Activated CD4-positive, alpha-beta memory T cell treated with anti-CD3 and anti-CD28 coated beads, Interleukin-2, amount 10 ng/mL, durations not matched to agents 7 days and 5 days (primary cell): ENCODE measurements at places on chromosomes 16 and 17. TPM values are rescaled to one million over a fixed set of nuclear protein-coding genes. Genes with fewer than 3 reads are reported as not detected.
A peak's percentile ranks its signal among the peaks of the same experiment; 100 is the strongest.

The MT4 gene
- not detected for total RNA-seq

The STARD3 gene
- 73.7 TPM for total RNA-seq

The MT1A gene
- not detected for total RNA-seq

The TUBD1 gene
- 11.7 TPM for total RNA-seq

DNA sequence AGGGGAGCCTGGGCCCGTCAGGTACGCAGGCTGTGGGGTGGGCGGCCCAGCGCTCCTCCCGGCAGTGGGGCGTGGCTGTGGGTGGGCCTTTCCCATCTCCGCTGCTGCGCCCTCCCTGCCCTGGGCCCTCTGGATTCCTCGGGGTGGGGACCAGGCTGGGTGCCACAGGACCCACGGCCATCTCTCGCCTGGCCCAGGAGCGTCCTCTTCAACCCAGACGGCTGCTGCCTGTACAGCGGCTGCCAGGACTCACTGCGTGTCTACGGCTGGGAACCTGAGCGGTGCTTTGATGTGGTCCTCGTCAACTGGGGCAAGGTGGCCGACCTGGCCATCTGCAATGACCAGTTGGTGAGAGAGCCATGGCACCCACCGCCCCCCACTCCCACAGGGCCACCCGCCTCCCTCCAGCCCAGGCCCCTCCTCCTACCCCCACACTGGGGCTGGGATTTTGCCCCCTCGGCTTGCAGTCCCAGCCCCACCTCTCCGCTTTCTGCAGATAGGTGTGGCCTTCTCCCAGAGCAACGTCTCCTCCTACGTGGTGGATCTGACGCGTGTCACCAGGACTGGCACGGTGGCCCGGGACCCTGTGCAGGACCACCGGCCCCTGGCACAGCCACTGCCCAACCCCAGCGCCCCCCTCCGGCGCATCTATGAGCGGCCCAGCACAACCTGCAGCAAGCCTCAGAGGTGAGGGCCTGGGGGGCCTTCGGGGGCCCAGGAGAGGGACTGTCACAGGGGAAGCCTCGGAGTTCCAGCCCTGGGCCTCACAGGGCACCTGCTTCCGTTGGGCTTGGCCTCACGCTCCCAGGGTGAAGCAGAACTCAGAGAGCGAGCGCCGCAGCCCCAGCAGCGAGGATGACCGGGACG, 17.2 kb downstream of the KATNB1 start:
- H3K27ac ChIP-seq: no peak overlapping the region
- H3K36me3 ChIP-seq: no peaks in the 10 kb centered on the region
- H3K4me3 ChIP-seq: no peak overlapping the region
- no peaks in the 10 kb centered on the region for H3K27me3 ChIP-seq
- peaks cover 2% of the 10 kb centered on the region for H3K4me1 ChIP-seq

- no peaks in the 10 kb centered on the region for H3K36me3 ChIP-seq
- DNase-seq: peak; percentile 63
- peaks cover 2% of the 10 kb centered on the region for H3K4me1 ChIP-seq
- peaks cover 14% of the 10 kb centered on the region for H3K27me3 ChIP-seq
- H3K27ac ChIP-seq: no peak overlapping the region
Observed at GRCh38 chr16:21083729-21084268, 66.8 kb downstream of the DNAH3 start.

- H3K27ac ChIP-seq: no peak overlapping the region
- no peak overlapping the region for H3K4me3 ChIP-seq
- H3K27me3 ChIP-seq: no peaks in the 10 kb centered on the region
- H3K36me3 ChIP-seq: no peaks in the 10 kb centered on the region
- peaks cover 38% of the 10 kb centered on the region for H3K4me1 ChIP-seq
Observed at GRCh38 chr17:58382872-58383242, 30.9 kb upstream of the SUPT4H1 start.

DNA sequence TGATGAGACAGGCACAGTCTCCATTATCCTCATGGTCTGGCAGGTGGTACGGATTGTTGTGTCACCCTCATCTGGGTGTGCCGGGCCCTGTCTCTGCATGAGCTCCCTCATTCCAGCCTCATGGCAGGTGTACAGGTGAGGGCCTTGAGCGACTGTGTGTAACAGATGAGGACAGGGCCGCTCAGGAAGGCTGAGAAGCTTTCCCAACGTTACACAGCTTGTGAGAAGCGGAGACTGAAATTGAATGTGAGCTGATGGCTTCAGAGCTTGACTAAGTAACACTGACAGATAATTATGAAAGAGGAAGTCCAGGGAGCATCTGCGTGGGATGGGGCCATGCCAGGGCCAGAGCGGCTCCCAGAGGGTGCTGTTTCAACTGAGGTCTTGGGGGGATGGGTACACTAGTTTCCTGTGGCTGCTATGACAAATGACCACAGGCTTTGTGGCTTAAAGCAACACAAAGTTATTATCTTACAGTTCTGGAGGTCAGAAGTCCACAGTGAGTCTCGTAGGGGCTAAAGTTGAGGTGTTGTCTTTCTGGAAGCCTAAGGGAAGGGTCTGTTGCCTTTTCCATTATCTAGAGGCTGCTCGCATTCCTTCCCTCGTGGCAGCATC, 36.7 kb downstream of the CMIP start:
- peaks cover 32% of the 10 kb centered on the region for H3K36me3 ChIP-seq
- no peaks in the 10 kb centered on the region for H3K27me3 ChIP-seq
- DNase-seq: peak; percentile 21

GRCh38 chr17:45410144-45411091, 22.3 kb downstream of the ARHGAP27 start:
- H3K36me3 ChIP-seq: peaks cover 34% of the 10 kb centered on the region
- peak overlapping the region; percentile 98 for H3K27ac ChIP-seq
- peak; percentile 72 for DNase-seq
- H3K4me1 ChIP-seq: peaks cover 57% of the 10 kb centered on the region

- H3K4me3 ChIP-seq: no peak overlapping the region
- peaks cover 10% of the 10 kb centered on the region for H3K36me3 ChIP-seq
- DNase-seq: peak; percentile 69
- no peaks in the 10 kb centered on the region for H3K27me3 ChIP-seq
Observed at GRCh38 chr16:81623365-81624102, 155.6 kb upstream of the PLCG2 start.

GRCh38 chr16:31880322-31880979, 6.8 kb downstream of the ZNF267 start:
- peak; percentile 49 for DNase-seq
- H3K36me3 ChIP-seq: peaks cover 98% of the 10 kb centered on the region
- no peak overlapping the region for H3K4me3 ChIP-seq

DNA sequence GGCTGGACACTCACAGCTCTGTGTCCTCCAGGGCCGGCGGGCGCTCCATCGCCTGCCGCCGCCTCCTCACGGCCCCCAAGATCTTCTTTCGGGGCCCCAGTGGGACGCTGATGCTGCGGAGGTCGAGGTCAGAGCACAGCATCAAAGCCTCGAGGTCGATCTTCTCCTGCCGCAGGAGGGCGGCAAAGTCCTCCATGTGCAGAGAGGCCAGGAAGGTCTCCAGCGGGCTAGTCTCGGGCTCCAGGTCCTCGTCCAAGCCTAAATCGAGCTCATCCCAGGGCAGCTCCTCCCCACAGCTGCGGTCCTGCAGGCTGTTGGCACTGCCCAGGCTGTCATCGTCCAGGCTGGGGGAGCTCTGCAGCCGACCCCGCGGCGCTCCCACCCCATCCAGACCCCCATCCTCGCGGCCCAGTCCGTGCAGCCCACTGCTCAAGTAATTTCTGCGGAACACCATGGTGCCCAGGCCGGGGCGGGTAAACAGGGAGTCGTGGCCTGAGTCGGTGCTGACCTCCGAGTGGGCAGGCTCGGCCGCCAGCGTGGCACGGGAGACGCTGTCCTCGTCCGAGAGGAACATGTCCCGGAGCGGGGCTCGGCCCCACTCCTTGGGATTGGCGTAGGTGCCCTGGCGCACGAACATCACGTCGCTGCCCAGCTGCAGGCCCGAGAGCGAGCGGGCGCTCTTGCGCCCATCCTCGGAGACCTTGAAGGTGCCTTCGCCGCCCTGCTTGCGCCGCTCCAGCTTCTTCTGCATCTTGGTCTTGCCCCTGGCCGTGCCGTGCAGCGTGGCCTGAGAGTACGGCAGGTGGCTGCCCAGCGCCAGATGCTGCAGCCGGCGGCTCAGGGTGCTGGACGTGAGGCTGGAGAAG, 3.4 kb downstream of the USH1G start:
- no peak for DNase-seq
- H3K27ac ChIP-seq: no peak overlapping the region
- no peaks in the 10 kb centered on the region for H3K36me3 ChIP-seq
- H3K4me3 ChIP-seq: no peak overlapping the region

- DNase-seq: no peak
- H3K36me3 ChIP-seq: no peaks in the 10 kb centered on the region
- H3K27me3 ChIP-seq: no peaks in the 10 kb centered on the region
- H3K4me3 ChIP-seq: no peak overlapping the region
- H3K4me1 ChIP-seq: no peaks in the 10 kb centered on the region
Observed at GRCh38 chr16:1215574-1216295, 9.3 kb downstream of the TPSG1 start.

DNA sequence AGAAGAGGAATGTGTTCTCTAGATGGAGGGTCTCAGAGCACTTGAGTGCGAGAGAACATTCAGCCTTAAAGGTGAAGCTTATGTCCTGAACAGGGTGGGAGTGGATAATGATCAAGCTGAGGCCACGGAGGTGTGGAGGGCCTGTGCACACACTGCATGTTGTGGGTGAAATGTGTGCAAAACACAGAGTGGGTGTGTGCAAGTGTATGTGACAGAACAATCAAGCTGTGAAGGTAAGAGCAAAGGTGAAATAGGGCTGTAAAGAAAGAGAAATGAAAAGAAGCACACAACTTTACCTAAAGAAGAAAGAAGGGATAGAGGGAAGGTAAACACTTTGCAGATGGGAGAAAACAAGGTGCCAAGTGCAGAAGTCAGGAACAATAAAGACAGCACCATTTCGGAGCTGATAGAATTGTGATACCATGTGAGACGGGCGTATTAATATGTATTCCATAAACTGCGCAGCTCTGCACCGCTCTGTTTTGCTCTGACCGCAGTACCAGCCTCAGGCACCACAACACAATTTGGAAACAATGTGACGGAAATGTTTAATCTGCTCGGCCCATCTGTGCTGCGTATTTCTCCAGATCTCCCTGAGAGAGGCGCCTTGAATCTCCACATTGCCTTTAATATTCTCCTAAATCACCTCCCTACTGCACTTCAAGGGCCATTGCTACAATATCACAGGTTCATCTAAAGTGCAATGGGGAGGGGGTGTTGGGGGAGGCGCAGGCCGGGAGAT, 40.6 kb downstream of the SNX11 start:
- H3K27me3 ChIP-seq: no peaks in the 10 kb centered on the region
- no peak overlapping the region for H3K4me3 ChIP-seq
- H3K4me1 ChIP-seq: no peaks in the 10 kb centered on the region
- peaks cover 36% of the 10 kb centered on the region for H3K36me3 ChIP-seq
- no peak overlapping the region for H3K27ac ChIP-seq

GRCh38 chr16:52707676-52708337, 160.9 kb upstream of the TOX3 start:
- H3K4me1 ChIP-seq: no peaks in the 10 kb centered on the region
- H3K27me3 ChIP-seq: no peaks in the 10 kb centered on the region
- no peak for DNase-seq
- no peak overlapping the region for H3K4me3 ChIP-seq
- H3K27ac ChIP-seq: no peak overlapping the region
- no peaks in the 10 kb centered on the region for H3K36me3 ChIP-seq

DNA sequence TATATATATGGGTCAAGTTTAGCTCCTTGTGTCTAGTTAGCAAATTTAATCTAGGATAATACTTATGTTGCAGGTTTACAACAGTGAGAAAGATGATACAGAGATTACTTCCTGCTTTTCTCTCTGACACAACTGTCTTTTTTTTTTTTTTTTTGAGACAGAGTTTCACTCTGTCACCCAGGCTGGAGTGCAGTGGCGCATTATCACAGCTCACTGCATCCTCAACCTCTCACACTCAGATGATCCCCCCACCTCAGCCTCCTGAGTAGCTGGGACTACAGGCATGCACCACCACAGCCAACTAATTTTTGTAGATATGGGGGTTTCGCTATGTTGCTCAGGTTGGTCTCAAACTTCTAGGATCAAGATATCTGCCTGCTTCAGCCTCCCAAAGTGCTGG, 706.9 kb upstream of the SOX9 start:
- H3K27me3 ChIP-seq: no peaks in the 10 kb centered on the region
- H3K4me3 ChIP-seq: no peak overlapping the region
- H3K36me3 ChIP-seq: no peaks in the 10 kb centered on the region
- H3K27ac ChIP-seq: no peak overlapping the region
- H3K4me1 ChIP-seq: no peaks in the 10 kb centered on the region
